NCI-H774 (cell line): ENCODE measurements at places on chromosomes 7 and 10.

- no peak for DNase-seq
Measured at GRCh38 chr10:110241407-110241806, 34.0 kb downstream of the MXI1 start.

DNA sequence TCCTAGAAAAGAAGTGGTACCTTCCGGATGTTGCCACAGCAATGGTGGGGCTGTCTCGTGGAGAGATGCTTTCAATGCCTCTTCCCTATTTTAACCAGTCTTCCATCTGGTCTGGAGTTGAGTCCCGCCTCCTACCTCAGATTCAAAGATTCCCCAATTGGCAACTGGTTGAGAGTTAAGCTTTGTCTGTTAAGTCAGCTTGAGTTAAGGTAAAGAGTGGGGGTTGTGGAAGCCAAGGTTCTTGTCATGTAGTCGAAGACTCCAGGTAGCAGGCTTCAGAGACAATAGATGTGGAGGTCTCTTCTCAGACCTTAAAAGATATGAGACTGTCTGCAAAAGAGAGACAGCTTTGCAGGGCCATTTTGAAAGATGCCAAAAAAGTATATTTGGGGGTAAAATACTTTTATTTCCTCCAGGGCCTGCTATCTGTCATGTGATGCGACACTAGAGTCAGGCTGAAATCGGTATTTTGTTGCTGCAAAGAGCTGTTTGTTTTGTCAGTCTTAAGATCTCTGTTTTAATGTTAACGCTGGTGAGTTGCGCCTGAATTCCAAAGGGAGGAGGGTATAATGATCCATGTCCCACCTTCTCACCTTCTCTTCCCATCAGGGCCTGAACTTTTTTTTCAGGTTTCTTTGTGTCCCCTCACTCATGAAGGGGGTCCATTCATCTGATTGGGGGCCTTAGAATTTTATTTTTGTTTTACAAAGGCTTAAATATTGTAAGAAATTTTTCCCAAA lies 40.4 kb upstream of the SCIN start:
- DNase-seq: no peak

GRCh38 chr10:70455213-70455630 lies 13.7 kb upstream of the NODAL start:
- DNase-seq: no peak

DNA sequence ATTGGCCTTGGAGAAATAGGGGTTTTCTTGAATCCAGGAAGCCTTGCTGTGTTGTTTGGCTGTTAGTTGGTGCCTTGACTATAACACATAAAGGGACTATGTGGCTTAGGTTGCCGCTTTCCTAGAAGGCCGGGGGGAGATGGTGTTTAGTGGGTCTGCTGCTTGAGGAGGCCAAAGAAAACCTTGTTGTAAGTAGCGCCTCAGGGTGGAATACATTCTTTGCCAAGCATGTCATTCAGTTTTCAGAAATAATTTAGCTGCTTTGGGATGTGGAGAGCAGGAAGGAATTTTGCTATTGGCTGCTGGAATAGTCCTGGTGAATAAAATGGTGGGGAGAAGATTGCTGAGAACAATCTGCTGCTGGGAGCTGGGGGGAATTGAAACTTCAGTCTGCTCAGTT lies 132.9 kb upstream of the WNT16 start:
- DNase-seq: no peak

GRCh38 chr10:103510046-103510685 lies 16.7 kb downstream of the NEURL1 start:
- no peak for DNase-seq

- no peak for DNase-seq
Measured at GRCh38 chr10:89281606-89282395, 20.0 kb upstream of the IFIT2 start.

- DNase-seq: no peak
Measured at GRCh38 chr10:12670004-12670403, 320.7 kb downstream of the CAMK1D start.

DNA sequence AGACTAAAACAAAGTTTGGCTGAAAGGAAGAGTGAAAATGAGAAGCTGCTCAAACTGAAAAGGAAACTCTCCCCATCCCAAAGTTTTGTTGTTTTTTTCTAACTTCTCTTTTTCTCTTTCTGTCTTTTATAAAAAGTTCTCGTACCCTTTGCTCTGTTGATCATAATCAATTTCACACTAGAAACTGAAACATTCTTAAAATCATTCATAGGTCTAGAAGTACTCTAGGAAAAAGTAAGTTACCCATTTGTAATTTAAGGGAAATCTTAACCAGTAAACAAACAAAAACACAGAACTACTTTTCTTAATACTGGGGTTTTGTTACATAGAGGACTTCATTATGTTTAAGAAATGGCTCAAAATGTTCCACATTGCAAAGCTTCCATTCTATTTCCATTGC lies 339.8 kb downstream of the SEMA3D start:
- DNase-seq: no peak

DNA sequence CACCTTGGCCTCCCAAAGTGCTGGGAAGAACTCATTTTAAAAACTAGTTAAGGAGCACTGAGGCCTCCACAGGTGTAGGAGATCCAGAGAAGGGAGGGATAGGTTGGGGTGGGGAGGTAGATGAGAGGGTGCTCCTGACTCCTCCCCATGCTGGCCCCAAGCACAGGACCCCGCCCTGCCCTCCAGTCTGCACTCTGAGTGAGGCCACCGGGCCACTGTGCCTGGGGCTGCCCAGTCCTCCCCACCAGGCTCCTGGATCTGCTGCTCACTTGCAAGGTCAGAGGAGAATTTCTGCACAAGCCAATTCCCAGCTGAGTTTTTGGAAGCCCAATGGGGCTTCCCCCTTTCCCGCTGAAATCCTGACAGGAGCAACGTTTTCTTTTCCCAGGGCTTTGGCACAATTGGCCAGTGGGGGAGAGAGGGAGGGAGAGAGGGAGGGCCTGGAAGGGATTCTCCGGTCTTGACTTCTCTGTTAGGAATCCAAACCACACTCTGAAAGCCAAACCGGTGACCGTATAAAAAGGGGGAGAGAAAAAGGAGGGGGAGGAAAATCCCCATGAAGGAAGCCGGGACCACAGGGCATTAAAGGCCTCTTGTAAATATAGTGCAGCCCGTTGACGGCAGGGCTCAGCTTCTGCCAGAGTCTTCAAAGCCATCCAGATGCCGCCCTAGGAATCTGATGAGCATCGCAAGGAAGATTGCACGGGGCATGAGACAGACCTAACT lies 116.2 kb downstream of the SH3PXD2A start:
- DNase-seq: no peak

DNA sequence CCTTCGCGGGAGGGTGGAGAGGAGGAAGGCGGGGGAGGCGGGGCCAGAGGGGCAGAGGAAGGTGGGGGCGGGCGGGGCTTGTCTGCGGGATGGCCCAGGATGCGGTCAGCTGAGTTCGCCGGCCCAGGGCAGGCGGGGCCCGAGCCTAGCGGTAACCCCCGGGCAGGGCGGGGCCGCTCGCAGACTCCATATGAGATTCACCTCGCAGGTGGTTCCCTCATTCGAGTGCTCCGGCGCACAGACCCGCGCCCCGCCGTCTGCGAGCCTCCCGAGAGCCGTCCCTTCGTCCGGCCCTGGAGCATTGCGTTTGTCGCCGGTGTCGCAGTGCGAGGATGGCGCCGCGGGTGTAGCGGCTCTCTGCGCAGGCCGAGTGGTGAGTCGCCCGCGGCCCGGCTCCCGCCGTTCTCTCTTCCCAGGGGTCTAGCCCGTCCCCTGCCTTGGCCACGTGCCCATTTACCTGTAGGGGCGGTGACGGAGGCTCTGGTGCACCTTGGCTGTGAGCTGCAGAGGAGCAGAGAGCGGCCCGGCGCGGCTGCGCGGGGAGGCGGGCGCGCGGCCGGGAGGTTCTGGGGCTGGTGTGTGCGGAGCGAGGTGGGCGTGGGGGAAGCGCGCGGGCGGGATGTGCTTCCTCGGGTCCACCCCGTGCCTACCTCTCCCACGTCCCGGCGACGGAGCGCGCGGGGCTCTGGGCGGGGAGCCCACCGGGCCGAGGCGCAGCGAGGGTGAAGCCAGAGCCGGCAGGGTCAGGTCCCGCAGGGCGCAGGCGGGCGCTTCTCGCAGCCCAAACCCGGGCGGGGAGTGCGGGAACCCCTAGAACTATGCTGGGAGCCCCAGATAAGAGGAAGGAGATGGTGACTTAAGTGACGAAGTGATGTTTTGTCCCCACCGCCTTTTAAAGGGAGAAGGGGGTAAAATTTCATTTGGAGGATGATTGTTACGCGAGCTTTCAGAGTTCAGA lies at the start of gene UPP1:
TSS of gene UPP1 (plus strand) at position 220 of the 958 bp plus-strand sequence. CDS start 5,519 bp downstream, outside the sequence.
- DNase-seq: peak; percentile 87

GRCh38 chr10:118592675-118593330 lies 2.6 kb downstream of the PRLHR start:
- peak; percentile 78 for DNase-seq

GRCh38 chr10:132914732-132915131 lies 27.6 kb downstream of the CFAP46 start:
- DNase-seq: no peak
